Tibial artery (tissue), 4 donors: ENCODE measurements at places on chromosomes 6 and 20.

DNA sequence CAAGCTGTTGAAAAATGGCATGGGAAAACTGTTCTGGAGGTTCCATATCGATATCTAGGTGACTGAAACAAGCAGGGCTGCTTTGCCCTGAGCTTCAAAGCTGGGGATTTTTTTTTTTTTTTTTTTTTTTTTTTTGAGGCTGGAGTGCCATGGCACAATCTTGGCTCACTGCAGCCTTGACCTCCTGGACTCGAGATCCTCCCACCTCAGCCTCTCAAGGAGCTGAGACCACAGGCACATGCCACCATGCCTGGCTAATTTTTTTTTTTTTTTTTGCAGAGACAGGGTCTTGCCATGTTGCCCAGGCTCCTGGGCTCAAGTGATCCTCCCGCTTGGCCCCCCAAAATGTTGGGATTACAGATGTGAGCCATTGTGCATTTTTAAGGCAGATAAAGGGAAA lies 11.0 kb downstream of the ERGIC3 start:
- DNase-seq: no peak

- no peak for DNase-seq
Observed at GRCh38 chr20:56566621-56567020, 33.6 kb downstream of the FAM209B start.

- no peak for DNase-seq
Observed at GRCh38 chr6:51062166-51062722, 243.6 kb downstream of the TFAP2B start.

GRCh38 chr6:145138469-145139139 lies 596.7 kb downstream of the EPM2A start:
- DNase-seq: no peak

- DNase-seq: no peak
Observed at GRCh38 chr6:63245420-63245819, 34.2 kb downstream of the FKBP1C start.

DNA sequence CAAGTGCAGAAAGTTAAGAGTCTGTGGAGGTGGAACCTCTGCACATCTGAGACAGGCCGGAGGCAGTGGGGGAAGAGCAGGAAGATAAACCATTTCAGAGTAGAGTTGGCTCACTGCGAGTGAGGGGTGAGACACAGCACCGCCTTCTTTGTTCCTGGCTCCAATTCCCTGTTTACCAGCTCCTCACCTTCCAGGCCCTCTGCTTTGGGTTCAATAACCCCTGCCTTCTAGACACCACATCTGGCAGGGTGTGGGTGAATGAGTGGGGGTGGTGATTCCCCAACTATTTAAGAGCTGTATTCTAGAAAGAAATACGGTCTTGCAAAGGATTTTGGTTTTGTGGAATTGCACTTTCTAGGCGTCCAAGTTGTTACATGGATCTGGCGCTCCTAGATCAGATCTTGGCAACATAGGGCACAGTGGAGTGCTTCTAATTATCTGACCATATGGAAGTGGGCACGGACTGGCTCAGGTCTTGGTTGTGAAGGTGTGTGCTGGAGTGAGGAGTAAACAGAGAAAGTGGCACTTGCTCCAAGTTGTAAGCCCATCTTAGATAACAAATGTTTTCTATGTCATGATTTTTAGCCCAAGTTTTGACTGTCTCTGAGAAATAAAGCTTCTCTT lies 141.6 kb upstream of the NRN1 start:
- DNase-seq: no peak

GRCh38 chr6:119078376-119079282 lies at the start of gene FAM184A:
Gene FAM184A (minus strand): TSS chr6:119078664. CDS start chr6:119078299, 365 bp downstream.
- peak; percentile 74 for DNase-seq

DNA sequence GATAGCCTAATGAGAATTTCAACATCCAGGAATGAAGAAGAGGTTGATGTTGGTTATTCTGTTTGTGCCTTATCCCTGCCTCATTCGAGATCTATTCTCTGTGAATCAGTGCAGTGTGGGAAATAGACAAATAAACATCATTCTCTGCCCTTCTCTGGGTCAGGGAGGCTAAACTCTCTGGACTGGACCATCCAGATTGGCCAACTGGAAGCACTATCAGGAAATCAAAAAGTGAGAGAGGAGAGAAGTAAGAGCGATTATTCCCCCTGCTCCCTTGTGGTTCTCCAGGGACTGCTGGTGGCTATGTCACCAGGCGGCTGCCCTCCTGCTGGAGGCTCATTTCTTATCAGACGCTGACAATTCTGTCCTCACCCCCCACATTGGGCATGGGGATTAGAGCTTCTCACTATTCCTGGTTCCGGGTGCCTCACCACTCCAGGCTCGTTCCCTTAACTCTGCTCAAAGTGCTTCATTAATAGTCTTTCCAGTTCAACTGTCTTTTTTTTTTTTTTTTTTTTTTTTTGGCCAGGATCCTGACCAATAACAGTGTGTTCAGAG lies 201.7 kb upstream of the RREB1 start:
- no peak for DNase-seq

DNA sequence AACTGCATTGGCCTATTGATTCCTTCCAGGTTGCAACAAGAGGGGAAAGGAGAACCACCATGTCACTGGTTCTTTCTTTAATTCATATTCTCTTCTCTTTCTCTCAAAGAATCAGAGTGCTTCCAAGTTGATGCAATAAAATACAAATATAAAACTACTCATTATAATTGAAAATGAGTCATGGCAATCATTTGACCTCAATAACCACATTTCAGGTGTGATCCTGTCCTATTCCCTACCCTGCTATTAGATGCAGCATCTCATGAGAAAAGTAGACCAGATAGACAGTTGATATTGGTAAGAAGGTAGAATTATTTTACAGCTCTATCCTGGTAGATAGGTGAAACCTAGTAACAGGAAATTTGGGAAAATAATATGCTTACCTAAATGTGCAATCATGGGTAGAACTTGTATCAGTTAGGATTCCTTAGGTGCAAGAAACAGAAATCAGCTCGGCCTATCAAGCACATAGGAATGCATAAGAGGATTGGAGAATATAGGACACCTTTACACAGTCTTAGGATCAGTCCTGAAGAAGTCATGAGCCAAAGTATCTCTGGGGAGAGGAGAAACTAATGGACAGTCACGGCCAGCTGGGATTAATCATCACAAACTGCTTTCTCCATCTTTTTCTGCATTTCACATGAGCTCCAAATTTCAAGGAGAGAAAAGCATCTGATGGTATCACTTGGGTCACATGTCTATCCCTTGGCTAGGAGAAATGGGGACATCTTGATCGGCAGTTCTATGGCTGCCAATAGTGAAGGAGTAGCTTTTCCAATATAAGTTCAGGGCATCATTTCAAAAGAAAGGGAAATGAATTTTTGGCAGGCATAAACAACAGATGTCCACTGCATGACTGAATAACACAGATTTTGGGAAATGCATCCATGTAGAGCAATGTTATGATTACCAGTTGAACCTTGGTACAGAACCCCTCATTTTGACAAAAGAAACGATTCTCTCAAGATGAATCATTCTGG lies 19.3 kb upstream of the RNF146 start:
- DNase-seq: no peak

GRCh38 chr20:5491455-5491854 lies 174.7 kb upstream of the PROKR2 start:
- no peak for DNase-seq

DNA sequence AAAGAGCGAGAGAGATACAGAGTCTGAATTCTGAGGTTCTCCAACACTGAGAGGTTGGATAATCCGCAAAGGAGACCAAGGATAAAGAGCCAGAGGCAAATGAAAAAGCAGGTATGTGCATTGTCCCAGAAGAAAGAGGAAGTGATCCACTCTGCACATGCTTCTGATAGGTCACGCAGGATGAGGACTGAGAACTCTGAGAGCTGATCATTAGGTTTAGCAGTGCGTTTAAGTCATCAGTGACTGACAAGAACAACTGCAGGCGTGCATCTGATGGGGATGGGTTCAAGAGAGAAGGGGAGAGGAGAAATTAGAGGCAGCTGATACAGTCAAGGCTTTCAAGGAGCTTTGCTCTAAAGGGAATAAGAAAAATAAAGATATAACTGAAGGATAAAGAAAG lies 301.2 kb upstream of the SGK1 start:
- DNase-seq: no peak

DNA sequence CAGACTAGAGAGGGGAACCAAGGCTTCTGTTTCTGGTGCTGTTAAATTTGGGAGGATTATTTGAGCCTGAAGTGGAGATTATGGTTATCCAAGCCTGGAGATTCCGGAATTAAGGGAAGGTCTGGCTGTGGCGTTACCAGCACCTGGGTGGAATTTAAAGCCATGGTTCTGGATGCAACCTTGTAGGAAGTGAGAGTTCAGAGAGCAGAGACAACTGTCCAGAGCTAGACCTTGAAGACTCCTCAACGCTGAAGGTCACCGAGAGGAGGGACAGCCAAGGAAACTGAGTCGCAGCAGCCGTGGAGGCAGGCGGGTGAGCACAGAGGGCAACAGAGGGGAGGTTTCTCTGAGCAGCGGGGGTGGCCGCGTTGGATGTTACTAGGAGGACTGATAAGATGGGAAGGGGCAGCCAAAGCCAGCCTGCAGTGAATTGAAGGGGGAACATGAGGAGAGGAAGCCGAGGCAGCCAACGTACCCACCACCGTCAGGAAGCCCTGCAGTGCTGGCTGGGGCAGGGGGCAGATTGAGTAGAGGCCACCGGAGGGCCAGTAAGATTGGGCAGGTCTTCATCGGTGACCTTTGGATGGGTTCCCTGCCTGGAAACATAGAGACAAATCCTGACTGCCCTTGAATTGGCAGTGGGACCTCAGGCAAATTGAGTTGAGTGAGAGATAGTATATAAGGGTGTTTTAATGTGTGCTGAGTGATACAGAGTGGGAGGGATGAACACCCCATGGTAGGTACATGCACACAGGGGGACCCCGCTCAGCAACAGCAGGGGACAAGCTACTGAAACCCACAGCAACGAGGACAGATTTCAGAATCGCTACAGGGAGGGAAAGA lies 90.3 kb downstream of the SNX5 start:
- DNase-seq: peak; percentile 58

GRCh38 chr6:74319292-74319691 lies 623.3 kb downstream of the CD109 start:
- DNase-seq: no peak

- no peak for DNase-seq
Observed at GRCh38 chr6:100084991-100085364, 91.0 kb upstream of the MCHR2 start.

DNA sequence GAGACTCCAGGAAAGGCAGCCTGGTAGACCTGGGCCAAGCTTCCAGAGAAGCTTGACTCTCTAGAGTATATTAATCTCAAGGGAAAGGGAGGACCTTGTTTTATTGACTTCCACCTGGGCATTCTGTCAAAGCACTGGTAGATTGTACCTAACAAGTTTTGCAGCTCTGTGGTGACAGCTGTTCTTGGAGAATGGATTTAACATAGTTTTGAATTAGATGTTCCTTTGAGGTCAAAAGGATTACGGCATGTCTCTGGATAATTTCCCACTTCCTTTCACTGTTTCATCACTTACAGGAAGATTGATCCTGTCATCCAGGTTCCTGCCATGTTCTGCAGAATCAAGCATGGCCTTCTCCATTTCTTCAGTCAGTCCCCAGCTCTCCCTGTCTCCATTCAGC lies 246.0 kb downstream of the PHACTR1 start:
- DNase-seq: no peak

- DNase-seq: peak; percentile 76
Observed at GRCh38 chr6:43644940-43645612, at the start of gene RSPH9. Gene RSPH9 (plus strand): TSS chr6:43645036. CDS start chr6:43645099, 63 bp downstream.

- DNase-seq: no peak
Observed at GRCh38 chr20:6614836-6615235, 152.7 kb upstream of the BMP2 start.

DNA sequence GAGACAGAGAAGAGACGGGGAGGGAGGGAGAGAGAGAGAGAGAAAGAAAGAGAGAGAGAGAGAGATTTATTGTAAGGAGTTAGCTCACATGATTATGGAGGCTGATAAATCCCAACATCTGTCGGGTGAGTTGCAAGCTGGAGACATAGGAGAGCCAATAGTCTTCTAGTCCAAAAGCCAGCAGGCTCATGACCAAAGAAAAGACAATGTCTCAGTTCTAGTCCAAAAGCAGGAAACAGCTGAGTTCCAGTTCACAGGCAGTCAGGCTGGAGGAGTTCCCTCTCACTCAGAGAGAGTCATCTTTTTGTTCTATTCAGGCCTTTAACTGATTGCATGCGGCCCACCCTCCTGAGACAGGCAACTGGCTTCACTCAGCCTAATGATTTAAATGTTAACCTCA lies 416.6 kb downstream of the PREX1 start:
- no peak for DNase-seq

DNA sequence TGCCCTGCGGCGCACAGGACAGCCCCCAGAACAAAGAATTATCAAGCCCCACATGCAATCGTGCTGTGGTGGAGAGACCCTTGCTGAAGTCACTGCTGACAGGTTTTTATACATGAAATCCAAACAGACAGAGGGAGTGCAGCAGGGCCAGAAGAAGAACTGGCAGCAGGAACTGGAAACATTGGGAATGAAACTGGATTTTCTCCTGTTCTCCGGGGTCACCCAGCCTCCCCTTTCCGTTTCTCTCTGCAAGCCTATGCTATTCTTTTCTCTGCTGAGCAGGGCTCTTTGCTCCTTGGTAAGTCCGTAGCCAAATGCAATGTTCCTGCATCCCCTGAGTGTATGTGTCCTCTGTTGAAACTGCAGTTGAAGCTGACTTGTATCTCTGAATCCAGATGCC lies 63.5 kb upstream of the QKI start:
- DNase-seq: no peak

- DNase-seq: no peak
Observed at GRCh38 chr6:89295981-89296380, 19.1 kb downstream of the GABRR2 start.

DNA sequence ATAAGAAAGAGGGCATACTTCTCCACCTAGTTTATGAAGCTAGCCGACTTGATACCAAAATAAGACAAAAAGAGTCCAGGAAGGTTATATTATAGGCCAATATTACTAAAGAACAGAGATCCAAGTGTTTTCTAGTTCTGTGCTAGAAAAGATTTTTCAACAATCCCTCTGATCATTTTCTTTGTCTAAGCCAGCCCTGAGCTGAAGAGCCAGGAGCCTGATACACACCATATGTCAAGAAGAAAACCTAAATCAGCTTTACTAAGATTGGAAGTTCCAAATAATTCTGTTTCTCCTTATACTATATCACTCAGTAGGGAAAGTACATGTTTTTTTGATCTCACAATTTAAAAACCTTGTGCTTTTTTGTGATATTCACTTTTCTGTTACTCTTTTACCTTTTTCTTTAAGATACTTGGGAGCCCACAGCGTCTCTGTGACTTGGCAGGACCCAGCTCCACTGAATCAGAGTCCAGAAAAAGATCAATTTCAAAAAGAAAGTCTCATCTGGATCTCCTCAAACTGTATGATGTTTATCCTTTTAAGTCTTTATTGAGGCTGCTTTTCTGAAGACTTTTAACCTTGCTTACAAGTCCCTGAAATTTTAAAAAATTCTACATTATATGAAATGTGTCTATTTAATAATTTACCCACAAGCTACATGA lies 43.0 kb upstream of the PBOV1 start:
- no peak for DNase-seq
